Stimulated activated CD4-positive, alpha-beta T cell treated with anti-CD3 and anti-CD28 coated beads, TNF-alpha, amount 100 ng/mL, for 48 hours (primary cell): ENCODE measurements at places on chromosomes 4 and X.

- no peak for DNase-seq
Observed at GRCh38 chr4:165207016-165207430, 338 bp upstream of the KLHL2 start.

DNA sequence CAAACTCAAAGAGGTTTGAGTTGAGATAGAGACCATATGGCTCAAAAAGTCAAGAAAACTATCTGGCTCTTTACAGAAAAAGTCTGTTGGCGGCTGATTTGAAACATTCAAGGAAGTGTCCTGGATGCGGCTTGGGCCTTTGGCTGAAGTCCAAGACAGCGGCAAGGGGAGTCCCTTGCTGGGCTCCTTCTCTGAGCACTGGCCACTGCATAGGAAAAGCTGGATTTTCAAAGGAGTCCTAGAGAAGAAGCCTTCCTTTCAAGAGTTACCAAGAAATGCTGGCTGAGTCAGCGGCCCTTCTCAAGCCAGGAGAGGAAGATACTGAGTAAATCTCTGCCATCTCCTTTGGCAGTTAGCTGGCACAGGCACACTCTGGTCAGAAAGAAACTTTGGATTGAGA is 12.1 kb downstream of the APLN start:
- DNase-seq: no peak

GRCh38 chrX:44585866-44586265 is 43.2 kb upstream of the FUNDC1 start:
- no peak for DNase-seq

- DNase-seq: no peak
Observed at GRCh38 chr4:159103384-159103990, 608 bp downstream of the RAPGEF2 start.

GRCh38 chrX:56783996-56784620 is 55.1 kb downstream of the NBDY start:
- DNase-seq: no peak

DNA sequence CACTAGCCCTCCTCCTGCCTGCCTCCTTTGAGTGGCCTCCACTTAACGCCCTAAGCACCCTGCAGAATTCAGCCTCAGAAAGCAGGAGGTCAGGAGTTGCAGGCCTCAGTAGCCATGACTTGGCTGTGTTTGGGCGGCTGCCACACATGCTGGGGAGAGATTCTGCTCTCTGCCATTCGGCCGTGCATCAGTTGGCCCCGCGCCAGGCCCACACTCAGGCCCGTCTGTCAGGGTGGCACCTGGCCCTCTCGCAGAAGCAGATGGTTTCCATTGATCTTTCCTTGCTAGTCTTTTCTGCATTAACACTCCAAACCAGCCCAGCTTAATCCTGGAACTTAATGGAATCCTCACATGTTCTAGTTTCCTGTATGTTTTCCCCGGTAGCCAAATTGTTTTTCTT is 30.7 kb upstream of the ATP6AP2 start:
- DNase-seq: no peak

- DNase-seq: peak; percentile 44
Observed at GRCh38 chrX:49002091-49002935, at the start of gene GRIPAP1. Gene GRIPAP1 (minus strand): TSS chrX:49002264. CDS start chrX:49002229, 35 bp downstream.

GRCh38 chrX:150482537-150483206 is 85.7 kb upstream of the MTM1 start:
- DNase-seq: peak; percentile 53

GRCh38 chrX:10381193-10381592 is 224.4 kb downstream of the CLCN4 start:
- DNase-seq: no peak

DNA sequence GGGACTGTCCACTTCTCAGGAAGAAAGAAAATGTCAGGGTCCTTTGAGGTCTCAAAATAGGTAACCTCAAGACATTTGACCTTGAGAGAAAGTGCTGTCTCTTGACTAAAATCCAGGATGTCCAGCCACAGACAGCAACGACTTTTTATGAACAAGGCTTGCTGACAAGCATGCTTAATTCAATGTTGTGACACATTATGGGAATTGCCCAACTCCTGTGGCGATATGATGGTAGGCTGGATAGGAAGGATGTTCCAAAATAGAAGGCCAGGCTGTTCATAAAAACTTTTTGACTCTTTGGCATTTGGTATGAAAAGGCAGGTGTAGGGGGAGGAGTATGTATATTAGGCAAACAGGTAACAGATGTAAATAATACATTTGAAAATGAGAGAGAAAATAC is 50.8 kb upstream of the EDNRA start:
- DNase-seq: no peak

GRCh38 chr4:88320224-88320779 is 35.9 kb upstream of the PPM1K start:
- no peak for DNase-seq

DNA sequence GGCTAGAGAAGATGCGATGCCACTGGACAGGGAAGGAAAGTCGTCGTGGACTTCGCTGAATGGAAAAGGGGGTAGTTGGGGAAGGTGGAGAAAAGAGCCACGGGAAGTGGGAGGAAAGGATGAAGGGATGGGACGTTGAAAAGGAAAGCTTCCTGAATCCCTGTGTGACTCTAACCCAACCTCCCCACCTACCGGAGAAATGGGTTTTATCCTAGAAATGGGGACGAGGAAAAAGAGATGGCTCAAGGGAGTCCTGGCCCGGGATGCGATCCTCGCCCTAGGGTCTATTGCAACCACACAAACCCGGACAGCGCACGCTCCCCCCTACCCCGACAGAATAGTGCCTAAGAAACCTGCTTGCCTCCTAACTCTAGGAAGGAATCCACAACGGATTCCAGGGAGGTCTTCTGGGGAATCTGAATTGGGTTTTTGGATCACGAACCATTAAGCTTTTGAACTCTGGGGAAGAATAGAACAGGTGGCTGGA is 738 bp upstream of the TSPAN5 start:
- DNase-seq: no peak

DNA sequence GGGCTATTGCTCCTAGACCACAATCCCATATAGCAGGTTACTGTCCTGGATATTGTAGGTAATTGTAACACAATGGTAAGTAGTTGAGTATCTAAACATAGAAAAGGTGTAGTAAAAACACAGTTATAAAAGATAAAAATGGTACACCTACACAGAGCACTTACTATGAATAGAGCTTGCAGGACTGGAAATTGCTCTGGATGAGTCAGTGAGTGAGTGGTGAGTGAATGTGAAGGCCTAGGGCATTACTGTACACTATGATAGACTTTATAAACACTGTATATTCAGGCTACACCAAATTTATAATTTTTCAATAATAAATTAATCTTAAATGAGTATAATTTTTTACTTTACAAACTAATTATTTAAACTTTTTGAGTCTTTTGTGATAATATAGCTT is 425.7 kb downstream of the PABPC4L start:
- no peak for DNase-seq

GRCh38 chr4:2096073-2096609 is 37.0 kb downstream of the NAT8L start:
- no peak for DNase-seq

GRCh38 chr4:124903995-124904722 is 191.6 kb upstream of the ANKRD50 start:
- no peak for DNase-seq

- DNase-seq: no peak
Observed at GRCh38 chr4:26837993-26838842, 22.4 kb upstream of the STIM2 start.

DNA sequence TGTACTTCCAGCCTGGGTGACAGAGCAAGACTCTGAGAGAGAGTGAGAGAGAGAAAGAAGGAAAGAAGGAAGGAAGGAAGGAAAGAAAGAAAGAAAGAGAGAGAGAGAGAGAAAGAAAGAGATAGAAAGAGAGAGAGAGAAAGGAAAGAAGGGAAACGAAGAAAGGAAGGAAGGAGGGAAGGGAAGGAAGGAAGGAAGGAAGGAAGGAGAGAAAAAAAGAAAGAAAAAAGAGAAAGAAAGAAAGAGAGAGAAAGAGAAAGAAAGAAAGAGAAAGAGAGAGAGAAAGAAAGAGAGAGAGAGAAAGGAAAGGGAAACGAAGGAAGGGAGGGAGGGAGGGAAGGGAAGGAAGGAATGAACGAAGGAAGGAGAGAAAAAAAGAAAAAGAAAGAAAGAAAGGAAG is 238.6 kb downstream of the ASMT start:
- DNase-seq: no peak

DNA sequence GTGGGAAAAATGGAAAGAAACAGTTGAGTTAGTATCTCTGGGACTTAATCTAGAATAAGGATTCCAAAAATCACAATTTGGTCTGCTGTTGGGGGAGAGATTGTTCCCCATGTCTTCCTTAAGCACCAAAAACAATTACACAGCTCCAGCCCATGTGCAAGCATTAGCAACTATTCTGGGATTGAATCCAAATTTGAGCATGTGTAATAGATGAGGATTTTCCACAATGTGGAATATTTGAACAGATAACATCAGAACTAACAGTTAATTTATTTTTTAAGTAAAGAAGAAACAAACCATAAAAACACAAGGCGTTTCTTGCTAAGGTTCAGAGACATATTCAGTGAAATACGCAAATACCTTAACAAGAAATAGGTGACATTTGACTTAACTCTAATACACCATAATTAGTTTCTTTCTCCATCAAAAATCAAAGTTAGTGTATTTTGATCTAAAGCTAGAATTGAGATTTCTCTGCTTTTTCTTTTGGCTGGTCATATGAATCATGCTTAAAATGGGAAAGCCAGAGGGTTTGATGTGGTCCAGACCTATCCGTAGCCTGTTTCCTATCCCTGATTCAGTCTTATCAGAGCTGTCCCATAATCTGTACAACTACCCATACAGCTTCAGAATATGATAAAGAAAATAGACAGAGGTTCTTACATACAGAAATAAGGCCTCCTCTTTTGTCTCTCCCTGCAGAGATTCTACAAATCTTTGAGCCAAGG is 413.4 kb downstream of the PACRGL start:
- DNase-seq: no peak

GRCh38 chr4:40875507-40876150 is 125.9 kb downstream of the NSUN7 start:
- DNase-seq: no peak

DNA sequence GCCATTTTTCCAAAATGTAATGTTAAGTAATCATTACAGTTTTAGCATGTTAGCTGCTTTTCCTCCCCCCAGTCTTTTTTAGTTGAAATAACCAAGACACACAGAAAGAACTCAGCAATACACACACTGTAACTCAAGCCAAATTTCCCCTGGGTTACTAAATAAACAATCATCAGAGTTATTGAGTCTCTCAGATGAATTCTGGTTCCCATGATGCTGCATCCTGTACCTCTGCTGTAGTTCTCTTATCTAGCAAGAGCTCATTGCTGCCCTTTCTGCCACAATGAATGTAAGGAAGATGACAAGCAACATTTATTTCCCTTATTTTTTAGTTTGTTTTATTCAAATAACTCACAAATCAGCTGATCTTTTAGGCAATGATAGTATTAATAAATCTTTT is 185.1 kb downstream of the ARHGAP6 start:
- no peak for DNase-seq

GRCh38 chr4:19945501-19945900 is 306.2 kb upstream of the SLIT2 start:
- no peak for DNase-seq

DNA sequence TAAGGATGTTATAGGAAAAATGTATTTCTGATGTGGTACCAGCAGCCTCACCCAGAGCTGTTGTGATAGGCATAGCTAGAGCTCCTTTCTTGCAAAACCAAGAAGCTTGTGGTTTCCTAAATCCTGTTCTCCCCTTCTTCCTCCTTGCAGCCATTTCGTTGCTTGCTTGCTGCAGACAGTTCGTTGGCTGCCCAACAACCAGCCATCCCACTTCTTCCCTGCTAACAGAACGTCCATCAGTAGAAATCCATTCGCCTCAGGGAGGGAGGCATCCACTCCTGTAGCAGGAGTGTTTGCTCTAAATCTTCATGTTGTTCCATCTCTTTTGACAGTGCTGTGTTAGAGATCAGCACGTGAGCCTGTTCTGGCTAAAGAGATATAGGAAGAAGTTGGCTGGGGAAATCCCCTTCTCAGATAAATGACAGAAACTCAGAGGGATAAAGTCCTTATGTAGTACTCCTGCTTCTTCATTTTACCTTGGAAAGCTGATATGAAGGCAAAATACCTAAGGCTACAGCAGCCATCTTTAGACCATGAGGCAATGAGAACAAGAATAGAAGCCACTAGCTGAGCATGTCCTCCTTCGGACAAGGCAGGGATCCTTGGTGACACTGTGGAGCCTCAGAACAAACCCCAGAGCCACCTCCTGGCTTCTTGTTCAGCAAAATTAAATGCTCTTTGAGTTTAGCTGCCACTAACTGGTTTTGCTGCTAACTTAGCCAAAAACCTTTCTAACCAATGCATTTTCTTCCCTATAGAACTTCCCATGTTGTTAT is 68.4 kb upstream of the RELL1 start:
- no peak for DNase-seq

- no peak for DNase-seq
Observed at GRCh38 chrX:43566170-43566569, 89.9 kb upstream of the MAOA start.

DNA sequence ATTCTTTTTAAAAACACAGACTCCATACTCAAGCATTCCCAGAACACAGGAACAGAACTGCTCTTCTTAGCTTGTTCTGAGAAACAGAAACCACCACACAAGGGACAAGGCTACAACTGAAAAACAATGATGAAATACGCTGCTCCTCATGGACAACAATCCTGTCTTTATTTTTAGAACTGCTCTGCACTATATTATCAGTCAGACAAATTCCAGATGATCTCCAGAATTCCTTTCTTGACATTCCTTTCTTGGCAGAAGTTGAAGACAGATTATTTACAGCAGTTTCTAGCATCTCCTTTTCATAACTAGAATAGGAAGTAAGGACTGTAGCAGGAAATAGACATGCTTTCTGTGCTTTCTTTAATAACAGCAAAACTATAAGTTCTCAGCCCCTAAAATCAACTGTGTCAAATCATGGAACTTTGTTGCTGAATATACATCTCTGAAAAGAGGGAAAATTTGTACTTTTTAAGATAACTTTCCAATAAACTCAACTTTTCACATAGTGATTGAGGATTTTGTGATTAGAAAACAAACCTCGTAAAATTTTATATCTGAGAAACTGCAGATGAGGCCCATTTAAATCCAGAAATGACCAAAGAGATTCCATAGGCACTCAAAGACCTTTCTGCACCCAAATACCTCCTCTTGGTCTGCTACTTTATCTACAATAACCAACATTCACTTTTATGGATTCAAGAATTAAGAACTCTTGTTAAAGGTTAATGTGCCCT is 35.9 kb downstream of the ANTXR2 start:
- DNase-seq: no peak

DNA sequence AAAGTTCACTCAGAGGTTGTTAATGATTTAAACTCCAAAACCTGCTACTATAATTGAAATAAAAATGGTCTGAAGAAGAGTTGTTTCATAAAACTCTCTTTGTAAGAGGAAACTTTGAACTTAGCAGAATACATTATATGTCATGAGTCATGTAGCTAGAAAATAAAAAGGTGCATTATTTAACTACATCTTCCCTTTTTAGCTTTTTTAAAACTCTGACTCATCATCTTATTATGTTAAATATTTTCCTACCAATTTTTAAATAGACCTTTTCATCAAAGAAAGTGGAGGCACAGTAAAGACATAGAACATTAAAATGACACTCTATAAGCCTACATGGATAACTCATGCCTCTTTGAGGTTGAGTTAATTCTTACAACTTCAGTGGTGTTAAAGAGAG is 1.2 kb upstream of the ZNF827 start:
- no peak for DNase-seq
